ENCODE measurements at places on chromosomes 2 and 18.

- DNase-seq = no peak
These were observed 2.3 kb upstream of the TMEM37 start for GRCh38 chr2:119429225-119429981.

- no peak for DNase-seq
These were observed 186.0 kb downstream of the DIS3L2 start for GRCh38 chr2:232147440-232148077.

DNA sequence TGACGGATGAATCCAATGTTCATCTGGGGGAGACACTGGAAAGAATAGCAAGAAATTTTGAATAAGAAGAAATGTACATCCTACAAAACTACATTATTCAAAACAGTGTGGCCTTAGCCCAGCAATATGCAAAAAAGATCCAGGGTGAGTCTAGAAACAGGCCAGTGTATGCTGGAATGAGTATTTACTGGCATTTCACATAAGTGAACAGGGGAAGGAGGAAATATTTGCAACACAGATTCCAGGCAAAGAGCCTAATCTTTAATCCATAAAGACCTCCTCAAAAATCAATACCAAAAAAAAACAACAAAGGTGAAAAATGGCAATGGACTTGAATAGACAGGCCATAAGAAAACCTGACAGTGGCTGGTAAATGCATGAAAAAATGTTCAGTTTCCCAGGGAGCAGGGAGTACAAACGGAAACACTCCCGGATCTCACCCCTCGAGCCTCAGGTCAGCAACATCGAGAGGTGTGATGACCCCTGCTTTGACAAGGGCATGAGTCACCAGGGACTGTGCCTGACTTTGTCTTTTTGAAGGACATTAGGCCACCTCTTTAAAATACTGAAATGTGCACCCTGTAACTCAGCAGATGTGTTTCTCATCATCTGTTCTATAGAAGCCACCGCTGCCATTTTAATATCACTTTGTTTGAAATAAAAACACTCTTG, 12.7 kb upstream of the GPC1 start:
- DNase-seq = no peak

GRCh38 chr18:11147371-11147951, 1.9 kb downstream of the PIEZO2 start:
- DNase-seq = no peak

DNA sequence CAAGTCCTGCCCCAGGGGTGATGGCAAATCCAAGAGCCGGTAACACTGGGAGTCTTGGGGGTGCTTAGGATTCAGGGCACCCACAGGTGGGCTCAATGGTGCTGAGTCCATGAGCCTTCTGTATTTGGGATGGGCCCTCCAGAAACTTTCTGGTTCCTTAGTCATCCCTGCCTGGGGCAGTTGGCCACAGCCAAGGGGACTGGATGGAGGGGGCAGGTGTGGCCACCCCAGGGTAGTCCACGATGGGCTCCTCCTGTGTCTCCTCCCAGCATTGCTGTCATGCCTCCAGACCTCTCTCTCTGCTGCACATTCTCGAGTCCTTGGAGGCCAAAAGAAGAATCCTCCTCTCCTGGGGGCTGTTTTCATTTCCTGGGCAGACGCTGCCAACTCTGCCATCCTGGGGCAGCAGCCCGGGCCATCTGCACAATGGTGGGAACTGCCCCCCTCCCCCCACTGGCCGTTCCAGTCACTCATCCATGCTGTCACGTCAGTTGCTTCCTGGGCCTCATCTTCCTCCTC, 158.0 kb upstream of the TWIST2 start:
- DNase-seq = no peak

DNA sequence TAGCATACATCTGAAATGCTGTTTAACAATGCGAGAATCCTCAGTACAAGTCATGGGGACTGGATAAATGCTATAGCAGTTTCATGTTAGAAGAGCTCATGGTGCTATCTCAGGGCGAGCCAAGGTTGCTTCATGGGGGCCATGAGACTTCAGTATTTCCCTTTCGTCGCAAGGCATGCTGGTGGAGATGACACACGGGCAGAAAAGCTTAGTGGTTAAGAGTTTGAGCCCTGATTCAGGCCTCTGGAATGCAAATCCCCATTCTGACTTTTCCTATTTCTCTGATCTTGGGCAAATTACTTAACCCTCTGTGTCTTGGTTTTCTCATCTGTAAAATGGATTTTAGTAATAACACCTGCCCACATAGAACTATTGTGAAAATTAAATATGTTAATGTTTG, 57.4 kb upstream of the EPHA4 start:
- DNase-seq = no peak

DNA sequence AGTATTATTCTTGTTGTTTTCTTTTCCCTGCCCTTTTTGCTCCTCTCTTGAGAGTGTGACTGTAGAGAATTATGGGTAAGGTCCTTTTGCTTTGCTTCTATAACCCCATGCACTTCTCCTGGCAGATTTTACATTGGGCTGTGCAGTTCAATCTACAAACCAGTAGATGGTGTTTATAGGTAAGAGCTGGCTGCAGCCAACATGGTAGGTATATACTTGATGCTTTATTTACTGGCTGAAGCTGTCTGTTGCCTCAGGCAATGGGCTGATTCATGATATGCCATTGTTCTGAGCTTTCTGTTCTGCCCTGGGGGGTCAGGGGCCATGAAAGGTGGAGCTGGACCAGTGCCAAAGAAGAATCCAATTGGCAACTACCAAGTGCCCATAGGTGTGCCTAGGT, 48.3 kb upstream of the MYL1 start:
- DNase-seq = no peak

GRCh38 chr2:164014791-164015190, 279.0 kb upstream of the FIGN start:
- no peak for DNase-seq

DNA sequence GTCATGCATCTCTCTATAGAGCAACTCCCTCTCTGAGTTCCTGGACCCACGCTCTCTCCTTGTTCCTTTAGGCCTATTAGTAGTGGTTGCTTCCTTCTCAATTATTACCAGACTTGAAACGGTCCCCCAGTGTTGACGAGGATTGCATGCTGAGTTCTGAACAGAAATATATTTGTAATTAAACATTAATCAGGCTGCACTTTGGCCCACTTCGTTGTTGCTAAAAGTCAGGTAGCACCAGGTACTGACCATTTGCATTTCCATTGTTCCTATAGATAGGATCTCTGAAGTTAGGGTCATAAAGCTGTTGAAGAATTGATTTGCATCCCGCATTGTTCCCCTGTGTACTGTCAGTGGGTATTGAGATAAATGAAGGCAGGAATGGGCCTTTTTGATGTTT, 36.9 kb upstream of the TTR start:
- no peak for DNase-seq

GRCh38 chr2:36461039-36461681, 105.6 kb downstream of the CRIM1 start:
- DNase-seq = no peak

DNA sequence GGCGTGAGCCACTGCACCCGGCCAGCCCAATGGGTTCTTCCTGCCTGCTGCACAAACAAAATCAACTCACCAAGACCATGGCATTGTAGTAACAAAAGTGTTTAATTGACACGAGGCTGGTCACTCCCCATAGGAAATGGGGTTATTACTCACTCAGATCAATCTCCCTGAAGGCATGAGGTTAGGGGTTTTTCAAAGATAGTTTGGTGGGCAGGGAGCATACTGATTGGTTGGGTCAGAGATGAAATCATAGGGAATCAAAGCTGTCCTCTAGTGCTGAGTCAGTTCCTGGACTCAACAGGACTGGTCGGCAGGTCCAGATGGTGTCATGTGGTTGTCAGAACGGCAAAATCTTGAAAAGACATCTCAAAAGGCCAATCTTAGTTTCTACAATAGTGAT, 122.1 kb downstream of the TMEM17 start:
- no peak for DNase-seq

- no peak for DNase-seq
These were observed 26.4 kb downstream of the CAPN13 start for GRCh38 chr2:30780776-30781330.

- DNase-seq = no peak
These were observed 80.3 kb downstream of the SPOPL start for GRCh38 chr2:138581909-138582308.

- no peak for DNase-seq
These were observed 299.0 kb downstream of the FBXO15 start for GRCh38 chr18:73848656-73849055.

DNA sequence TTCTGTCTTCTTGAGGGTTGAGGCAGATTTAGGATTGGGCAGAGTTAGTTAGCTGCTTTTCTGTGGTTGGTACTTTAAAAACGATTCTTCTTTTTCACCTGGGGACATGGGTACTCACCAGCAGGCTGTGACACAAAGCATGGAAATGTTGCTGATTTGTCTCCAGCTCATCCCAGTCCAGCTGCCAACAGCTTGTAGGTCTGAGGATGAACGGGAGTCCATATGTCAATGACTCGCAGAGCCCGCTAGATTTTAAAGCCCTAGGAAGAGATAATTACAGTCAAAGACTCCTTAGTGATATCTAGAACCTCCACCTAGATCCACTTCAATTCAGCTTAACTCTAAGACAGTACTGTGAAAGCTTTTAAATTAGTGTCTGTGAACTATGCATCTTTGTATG, 20.8 kb downstream of the DOK1 start:
- no peak for DNase-seq

DNA sequence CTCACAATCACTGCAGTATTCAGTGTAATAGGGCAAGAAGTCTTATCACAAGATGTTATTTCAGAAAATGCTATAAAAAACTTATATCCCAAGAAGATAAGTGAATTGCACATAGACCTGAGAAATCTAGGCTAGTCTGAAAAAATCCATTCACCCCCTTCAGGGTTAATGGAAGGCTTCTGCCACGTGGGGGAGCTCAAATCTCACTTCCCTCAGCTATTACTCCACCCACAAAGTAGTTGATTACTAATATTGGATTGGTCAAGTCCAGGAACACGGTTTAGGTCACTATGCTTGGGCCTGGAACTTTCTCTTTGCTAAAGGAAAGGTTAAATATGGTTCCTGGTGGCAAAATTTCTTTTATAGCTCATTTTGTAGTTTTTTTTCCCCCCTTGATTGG, 51.2 kb upstream of the ADAM23 start:
- DNase-seq = no peak

GRCh38 chr2:216064014-216064630, 17.5 kb downstream of the PECR start:
- no peak for DNase-seq

DNA sequence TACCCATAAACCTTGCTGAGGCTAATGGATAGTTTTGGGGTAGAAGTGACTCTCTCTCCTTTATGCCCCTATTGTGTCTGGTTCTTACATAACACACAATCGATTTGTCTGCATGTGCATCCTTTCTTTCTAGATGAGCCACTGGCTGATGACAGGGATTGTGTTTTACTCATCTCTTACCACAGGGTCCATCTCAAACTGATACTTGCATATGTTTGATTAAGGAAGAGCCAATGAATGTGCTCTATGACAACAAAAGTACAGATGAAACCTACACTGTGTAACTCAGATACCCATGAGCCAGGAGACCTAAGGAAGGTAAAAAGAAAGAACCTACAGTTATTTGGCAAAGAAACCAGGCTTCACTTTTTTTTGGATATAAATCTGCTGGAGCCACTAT, 13.2 kb upstream of the BZW1 start:
- no peak for DNase-seq

- DNase-seq = no peak
These were observed 12.6 kb upstream of the ICA1L start for GRCh38 chr2:202883987-202884675.

Data from activated naive CD4-positive, alpha-beta T cell (primary cell).